ENCODE measurements at places on chromosomes 11 and 22. TPM values are rescaled to one million over a fixed set of nuclear protein-coding genes. Genes with fewer than 3 reads are reported as not detected.

DNA sequence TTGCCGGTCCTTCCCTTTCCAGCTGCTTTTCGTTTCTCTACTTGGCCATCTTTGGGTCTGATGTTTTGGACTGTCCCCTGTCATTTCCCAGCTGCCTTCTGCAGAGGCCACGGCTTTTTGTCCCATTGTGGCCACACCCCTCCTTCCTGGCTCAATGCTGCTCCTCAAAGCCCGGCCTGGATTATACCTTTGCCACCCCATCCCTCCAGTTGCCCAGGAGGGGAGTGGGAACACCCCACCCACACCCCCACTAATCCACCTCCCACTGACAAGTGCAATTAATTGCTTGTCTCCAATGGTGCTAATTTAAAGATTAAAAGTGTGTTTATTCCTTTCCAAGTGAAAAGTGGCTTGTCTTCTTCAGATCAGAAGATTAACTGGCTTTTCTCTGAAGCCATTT, 34.2 kb upstream of the CSNK2A3 start:
- DNase-seq, result no peak

DNA sequence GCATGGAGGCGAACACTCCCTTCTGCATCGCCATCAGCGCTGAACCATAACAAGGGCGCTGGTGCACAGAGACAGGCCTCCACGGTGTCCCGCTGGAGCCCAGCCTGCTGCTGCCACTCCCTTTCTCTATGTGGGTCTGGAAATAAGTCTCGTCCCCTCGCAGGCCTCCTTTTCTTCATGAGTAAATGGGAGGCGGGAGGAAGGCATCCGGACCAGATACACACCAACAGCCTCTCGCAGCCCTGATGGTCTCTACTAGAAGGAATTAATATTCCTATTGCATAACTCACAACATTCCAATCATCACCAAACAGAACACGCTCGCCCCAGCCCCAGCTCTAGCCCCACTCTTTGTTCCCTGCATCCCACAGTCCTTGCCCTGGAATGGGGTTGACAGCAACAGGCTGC, 14.9 kb downstream of the RASD2 start:
- DNase-seq, result no peak

PNPLA5 gene
- total RNA-seq, result not detected

F2 gene
- 0.92 TPM for total RNA-seq

ROBO4 gene
- total RNA-seq, result 49.6 TPM

Measured in stomach (tissue), 19 donors.